ENCODE measurements at places on chromosomes 13 and 19.

GRCh38 chr13:47426126-47426849 is 529.4 kb upstream of the HTR2A start:
- DNase-seq = peak; percentile 28

GRCh38 chr13:46197299-46198048 is 14.3 kb upstream of the LRRC63 start:
- DNase-seq = no peak

- peak; percentile 30 for DNase-seq
Observed at GRCh38 chr19:48715681-48716171, 3.8 kb downstream of the MAMSTR start.

GRCh38 chr13:34591900-34592529 is 350.1 kb upstream of the NBEA start:
- no peak for DNase-seq

DNA sequence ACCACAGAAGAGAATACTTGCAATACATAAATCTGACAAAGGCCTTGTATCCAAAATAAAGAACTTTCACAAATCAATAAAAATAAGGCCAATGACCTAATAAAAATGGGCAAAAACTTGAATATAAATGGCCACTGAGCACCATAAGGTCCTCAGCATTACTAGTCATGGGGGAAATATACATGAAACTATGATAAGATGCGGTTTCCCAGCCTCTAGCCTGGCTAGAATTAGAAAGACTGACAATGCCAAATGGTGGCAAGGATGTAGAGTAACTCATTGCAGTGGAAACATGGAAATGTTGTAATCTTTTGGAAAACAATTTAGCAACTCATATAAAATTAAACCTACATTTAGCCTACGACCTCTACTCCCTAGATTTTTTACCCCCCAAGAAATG is 227.1 kb downstream of the GGACT start:
- DNase-seq = no peak

GRCh38 chr13:47133011-47133445 is 236.2 kb upstream of the HTR2A start:
- no peak for DNase-seq

- no peak for DNase-seq
Observed at GRCh38 chr13:77691871-77692270, 5.6 kb upstream of the SLAIN1 start.

GRCh38 chr19:43495082-43495481 is 9.5 kb downstream of the PHLDB3 start:
- DNase-seq = no peak

DNA sequence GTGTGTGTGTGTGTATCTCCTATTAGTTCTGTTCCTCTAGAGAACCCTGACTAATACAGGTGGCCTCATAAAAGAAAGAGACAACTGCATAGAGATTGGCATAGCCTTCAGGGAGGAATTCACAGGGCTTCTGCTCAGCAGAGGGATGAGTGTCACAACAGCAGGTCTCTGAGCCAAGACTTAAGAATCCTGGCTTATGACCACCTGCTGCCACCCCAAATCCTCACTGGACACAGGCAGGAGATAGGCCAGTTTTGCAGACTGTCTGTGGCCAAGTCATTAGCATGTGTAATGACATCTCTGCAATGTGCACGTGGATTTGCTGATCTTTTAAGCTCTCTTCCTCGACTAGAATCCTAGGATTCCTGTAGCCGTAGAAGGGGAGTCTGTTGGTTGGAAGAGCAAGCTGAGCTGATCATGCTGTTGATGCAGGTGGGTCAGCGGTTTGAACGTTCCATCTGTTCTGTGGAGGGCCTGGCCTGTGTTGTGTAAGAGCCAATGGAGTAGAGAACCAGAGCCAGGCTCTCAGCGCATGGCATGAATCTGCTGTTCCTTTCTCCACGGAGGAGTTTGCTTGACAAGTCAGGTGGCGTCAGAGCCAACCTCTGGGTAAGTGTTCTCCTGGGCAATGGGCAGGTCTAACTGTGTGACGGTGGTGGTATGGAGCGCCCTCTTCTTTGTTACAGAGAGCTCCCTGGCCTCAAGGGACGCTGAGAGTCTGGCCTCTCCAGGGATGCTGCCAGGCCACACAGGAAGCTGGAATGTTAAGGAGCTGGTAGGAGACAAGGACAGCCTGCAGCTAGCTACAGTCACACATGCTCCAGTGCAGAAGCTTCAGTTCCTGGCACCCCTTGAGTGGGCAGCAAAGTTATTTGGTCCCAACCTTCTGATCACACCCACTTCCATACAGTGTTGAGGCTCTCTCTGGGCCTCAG is 503.1 kb downstream of the FOXO1 start:
- DNase-seq = no peak

- peak; percentile 50 for DNase-seq
Observed at GRCh38 chr19:38388349-38389100, at the start of gene SPRED3. SPRED3 (plus strand) TSS chr19:38388697; CDS start chr19:38390303, 1,606 bp downstream.

- no peak for DNase-seq
Observed at GRCh38 chr19:31541396-31541795, 192.2 kb upstream of the TSHZ3 start.

- DNase-seq = no peak
Observed at GRCh38 chr19:7260161-7260560, 34.1 kb downstream of the INSR start.

- DNase-seq = no peak
Observed at GRCh38 chr19:16943942-16944625, 55.3 kb downstream of the F2RL3 start.

DNA sequence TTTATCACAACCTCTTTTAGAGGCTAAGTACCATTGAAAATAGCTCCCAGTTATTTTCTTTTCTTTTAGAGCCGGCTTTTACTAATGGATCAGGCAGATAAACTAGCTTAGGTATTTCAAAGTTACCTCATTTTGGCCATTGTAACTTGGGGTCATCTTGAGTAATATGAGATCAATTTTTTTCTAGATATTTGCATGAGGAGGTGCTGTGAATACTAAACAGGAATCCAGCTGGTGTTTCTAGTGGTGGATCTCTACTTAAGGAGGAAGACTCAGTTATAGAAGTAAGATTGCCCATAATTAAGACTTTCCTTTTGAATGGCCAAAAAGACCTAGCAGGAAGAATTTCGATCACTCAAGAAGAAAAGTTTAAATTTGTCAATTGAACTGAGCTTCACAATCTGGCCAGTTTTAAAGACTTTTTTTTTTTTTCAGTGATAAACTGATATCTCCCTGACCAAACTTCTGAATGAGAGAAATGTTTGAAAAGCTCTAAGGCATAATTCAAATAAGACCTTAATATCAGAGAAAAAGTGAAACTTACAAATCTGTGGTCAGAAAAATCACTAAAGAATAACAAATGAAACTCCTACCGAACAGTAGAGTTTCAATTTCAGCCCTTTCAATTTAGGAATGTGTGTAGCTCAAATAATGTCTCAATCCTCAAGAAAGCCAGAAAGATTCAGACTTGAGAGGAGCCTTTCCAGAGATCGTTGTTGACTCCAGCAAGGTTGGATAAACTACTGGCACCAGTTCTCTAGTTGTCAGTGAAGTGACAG is 11.6 kb upstream of the NAA16 start:
- no peak for DNase-seq

- DNase-seq = no peak
Observed at GRCh38 chr13:93499991-93500390, 273.4 kb downstream of the GPC6 start.

GRCh38 chr13:31008400-31009115 is 76.1 kb downstream of the TEX26 start:
- DNase-seq = no peak

- no peak for DNase-seq
Observed at GRCh38 chr13:65638572-65639168, 1591.5 kb downstream of the PCDH9 start.

DNA sequence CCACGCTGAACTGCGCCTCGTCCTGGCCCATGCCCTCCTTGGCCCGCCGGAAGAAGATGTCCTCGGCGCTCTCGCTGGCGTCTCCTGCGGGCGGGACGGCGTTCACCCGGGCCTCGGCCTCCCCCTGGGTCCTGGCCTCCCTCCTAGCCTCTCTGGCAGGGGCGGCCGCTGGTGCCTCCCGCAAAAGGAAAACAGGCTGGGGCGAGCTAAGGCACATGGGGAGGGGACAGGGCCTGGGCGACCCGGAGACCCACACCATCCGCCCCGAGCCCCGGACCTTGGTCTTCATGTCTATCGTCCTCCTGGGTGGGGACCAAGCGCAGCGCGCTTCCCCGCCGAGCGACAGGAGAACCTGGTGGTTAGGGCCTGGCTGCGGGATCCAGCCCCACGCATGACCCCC is 5.7 kb upstream of the TBXA2R start:
- DNase-seq = no peak

DNA sequence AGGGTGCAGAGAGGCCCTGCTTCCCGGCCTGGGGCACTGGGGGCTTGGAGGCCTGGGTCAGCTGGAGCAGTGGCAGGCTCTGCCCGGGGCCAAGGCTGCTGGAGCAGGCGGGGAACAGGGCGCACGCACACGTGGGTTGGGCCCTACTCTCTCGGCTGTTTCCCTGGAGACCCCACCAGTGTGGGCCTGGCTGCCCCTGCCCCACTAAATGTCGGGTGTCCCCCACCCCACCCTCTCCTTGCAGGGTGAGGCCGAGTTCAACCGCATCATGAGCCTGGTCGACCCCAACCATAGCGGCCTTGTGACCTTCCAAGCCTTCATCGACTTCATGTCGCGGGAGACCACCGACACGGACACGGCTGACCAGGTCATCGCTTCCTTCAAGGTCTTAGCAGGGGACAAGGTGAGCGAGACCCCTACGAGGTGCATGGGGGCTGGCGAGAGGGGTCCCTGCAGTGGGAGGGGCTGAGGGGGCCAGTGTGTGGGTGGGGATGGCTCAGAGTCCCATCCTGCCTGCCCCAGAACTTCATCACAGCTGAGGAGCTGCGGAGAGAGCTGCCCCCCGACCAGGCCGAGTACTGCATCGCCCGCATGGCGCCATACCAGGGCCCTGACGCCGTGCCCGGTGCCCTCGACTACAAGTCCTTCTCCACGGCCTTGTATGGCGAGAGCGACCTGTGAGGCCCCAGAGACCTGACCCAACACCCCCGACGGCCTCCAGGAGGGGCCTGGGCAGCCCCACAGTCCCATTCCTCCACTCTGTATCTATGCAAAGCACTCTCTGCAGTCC is 15.3 kb downstream of the CAPN12 start:
- DNase-seq = no peak

DNA sequence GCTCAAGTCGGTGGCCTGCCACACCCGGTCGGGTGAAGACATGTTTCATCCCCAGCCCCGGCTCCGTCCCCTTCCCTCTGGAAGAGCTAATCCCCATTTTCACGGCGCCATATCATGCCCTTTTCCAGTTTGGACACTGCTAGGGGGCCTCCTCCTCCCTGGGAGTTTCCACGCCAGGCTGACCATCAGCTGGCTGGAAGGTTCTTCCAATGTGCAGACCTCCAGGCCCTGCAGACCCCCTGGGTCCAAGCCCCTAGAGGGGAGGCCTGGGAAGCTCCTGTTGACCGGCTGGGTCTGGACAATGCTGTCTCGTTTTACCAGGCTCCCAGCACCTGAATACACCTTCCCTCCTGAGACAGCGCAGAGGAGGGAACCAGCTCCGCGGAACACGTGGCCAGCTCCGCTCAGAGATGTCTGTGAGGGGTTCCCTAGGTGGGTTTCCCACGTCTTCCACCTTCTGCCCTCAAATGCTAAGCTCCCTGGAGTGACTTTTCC is 44.7 kb upstream of the RANBP3 start:
- DNase-seq = no peak

GRCh38 chr13:41053384-41053826 is 7.9 kb upstream of the WBP4 start:
- no peak for DNase-seq

DNA sequence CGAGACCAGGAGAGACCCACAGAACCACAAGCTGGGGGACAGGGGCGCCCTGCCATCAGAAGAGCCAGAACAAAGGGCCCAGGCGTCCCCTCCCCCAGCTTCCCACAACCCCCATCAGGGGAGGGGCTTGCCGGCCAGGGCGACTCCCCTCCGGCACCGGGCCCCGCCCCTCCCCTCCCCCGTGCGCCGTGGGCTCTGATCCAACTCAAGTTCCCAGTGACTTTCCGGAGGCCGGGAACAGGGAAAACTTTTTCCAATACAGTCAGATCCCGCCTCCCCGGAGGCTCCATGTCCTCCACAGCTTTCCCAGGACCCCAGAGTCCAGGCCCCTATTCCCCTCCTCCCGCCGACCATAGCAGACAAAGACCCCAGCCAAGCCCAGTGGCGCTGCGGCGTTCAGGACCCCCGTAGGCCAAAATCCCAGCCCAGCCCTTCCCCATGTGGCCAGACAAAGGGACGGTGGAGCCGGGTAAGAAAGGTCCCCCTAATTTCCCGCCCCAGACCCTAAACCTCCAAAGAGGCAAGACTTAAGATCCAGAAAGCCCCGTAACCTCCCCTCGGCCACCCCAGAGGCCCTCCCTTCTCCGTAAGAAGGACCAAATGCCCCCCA is 673 bp downstream of the TEAD2 start:
- DNase-seq = no peak

DNA sequence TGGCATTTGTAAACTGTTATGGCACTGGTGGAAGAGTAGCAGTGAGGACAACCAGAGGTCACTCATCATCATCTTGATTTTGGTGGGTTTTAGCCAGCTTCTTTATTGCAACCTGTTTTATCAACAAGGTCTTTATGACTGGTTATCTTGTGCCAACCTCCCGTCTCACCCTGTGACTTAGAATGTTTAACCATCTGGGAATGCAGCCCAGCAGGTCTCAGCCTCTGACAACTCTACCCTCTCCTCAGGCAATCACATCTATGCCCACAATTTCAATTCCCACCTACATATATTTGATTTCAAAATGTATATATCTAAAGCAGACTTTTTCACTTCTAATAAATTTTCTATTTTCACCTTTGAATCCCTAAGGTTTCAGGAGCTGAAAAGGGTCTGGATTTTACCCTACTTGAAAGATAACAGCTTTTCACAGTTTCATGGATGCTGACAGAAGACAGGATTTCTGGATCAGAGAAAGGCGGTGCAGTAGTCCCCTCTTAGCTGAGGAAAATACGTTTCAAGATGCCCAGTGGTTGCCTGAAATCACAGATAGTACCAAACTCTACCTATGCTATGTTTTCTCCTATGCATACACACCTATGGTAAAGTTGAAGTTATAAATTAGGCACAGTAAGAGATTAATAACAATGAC is 1171.8 kb downstream of the DIAPH3 start:
- no peak for DNase-seq

GRCh38 chr13:34721631-34722595 is 220.2 kb upstream of the NBEA start:
- no peak for DNase-seq

DNA sequence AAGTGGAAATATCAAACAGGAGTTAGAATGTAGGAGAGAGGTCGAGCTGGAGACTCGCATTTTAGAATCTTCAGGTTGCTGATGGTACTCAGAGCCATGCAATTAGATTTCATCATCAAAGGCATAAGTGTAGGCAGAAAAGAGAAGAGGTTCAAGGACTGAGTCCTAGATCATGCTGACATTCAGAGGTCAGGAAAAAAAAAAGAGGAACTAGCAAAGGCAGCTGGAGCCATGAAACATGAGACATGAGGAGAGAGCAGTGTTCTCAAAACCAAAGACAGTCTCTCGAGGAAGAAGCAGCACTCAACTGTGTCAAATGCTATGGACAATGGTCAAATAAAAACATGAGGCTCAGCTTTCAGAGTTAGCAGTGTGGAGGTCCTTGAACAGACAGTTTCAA is 12.4 kb upstream of the TPP2 start:
- no peak for DNase-seq

- DNase-seq = no peak
Observed at GRCh38 chr19:49271080-49271753, 53.8 kb downstream of the SLC6A16 start.

- DNase-seq = no peak
Observed at GRCh38 chr19:49631014-49631588, 8.8 kb downstream of the RRAS start.
